ENCODE measurements at places on chromosomes 1 and 21.

- no peak for DNase-seq
Observed at GRCh38 chr1:232166942-232167341, 463.0 kb downstream of the SIPA1L2 start.

DNA sequence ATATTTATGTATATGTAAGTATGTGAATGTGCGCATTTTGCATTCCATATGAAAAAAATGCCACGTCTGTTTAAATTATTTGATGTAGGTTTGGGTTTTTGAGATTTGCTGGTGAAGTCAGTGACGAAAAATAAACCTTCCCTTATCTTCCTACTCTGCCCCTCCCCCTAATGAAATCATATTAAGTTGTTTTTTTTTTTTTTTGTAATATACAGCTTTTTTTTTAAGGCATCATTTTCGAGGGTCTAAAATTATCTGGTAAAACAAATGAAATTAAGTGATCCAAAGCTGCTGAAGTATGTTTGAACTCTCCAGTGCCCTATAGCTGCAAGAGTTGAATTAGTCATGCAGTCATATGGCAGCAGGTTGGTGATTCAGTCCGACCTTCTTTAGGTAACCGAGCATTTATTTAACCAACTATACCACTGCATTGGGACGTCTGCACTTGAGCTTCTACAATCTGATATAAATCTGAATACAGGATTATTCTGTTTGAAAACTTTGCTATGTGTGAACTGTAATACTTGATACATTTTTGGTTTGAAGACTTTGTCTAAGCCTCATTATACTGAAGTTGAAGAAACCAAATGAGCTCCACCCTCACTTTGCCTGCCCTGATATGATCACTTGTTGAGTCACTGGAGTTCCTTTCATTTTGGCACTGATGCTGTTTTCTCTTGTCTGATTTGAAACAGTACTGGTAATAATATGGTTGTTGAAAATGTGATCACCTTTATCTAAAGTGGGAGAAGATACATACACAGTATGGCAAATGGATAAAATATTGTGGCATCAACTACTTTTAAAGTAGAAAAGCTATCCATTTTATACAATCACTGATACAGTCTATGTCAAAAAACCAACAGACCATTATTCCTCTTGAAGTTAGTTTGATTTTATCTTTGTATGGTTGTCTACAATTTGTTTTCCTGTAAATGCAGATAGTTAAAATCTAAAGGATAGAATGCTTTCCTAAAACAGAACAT is 11.7 kb downstream of the PDIK1L start:
- no peak for DNase-seq

DNA sequence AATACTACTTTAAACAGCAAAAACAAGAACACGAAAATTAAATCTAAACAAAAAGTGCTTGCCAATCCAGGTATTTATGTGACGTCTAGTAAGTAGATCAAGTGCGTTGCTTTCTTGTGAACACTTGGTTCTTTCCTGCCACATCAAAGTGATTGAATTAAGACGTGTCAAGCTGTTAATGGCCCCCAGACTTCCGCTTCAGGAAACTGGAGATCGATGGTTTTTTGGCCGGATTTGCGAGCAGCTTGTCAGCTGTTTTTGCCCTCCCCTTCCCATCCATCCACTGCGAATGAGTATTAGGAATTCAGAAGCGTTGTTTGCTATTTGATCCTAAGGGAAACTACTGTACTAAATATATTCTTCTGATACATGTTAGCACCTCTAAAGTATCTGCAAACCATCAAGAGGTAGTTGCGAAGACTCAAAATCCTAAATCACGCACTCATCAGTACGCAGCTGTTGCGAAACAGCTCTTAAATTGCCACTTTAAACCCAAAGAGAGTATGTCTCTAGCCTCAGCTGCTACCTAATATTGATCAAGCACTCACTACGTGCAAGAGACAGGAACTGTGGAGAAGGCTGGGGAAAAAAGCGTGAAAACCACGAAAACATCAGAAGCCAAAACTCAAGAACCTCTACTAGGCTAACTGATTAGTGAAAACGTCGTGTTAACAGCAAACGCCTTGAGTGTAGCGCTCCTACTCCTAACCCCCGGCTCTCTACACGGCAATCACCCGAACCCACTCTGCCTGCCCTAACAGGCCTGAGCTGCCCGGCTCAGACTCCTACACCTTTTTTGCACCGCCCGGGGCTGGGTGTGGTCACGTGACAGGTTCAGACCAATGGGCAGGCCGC is 473 bp upstream of the BRDT start:
- DNase-seq = peak; percentile 66

DNA sequence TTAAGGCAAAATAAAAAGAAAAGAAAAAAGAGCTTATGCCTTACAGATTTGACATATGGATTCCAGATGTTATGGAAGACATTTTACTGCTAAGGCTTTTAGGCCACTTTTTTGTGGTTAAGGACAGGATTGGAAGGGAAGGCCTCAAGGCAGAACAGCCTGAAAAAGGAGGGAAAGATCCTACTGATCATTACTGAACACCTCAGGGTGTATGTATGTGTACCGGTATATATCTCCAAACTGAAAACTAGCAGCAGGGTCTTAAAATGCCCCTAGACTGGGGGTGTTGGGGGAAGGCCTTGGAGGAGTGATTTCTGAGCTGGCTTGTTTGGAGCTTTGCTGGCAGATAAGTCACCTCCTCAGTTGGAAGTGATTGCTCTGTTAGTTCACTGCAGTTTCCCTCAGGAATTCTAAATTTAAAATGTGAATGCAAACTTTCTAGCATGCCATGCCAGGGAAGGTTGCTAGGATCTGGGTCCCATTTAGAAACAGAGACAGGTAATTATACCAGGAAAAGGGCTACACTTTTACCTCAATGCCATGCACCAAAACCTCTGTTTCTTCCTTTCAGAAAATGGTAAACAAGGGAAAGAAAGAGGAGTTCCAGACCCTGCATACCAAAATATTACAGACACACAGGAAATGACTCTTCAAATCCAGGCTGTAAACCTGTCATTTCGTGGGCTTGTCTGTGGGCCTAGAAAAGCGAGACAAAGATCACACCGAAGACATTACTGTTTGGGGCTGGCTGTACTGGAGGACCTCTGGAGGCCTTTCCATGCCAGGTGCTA is 15.0 kb downstream of the C1orf52 start:
- DNase-seq = no peak

DNA sequence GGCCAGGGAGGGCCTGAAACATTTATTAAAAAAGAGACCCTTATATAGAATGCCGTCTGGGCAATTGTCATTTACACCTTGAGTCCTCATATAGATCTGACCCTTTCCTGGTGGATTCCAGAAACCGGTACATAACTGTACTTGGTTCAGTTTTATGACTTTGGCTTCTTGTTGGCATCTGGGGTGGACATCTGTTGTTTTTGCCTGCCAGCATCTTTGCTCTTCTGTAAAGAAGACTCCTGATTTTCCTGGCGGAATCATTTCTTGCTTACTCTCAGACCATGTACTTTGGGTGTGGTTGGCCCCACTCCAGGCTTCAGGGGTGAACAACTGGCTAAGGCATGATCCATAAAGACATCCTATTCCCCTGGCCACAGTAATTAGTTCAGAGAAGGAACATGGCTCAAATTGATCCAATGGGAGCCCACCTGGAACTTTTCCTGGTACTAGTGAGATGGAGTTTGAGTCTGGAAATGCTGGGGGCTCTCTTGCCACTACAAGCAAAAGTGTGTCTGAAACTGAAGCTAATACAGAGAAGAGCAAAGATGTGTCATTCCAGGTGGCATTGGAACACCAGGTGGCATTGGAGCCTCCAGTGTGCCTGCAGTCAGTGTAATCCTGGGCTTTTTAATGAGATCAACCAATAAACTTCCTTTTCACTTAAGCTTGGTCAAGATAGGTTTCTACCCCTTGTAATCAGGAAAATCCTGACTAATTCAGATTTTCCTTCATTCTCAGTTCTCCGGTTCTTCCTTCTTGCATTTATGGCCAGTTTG is 332.5 kb upstream of the CAMK1G start:
- DNase-seq = no peak

- DNase-seq = no peak
Observed at GRCh38 chr1:29639156-29639736, 402.9 kb downstream of the PTPRU start.

DNA sequence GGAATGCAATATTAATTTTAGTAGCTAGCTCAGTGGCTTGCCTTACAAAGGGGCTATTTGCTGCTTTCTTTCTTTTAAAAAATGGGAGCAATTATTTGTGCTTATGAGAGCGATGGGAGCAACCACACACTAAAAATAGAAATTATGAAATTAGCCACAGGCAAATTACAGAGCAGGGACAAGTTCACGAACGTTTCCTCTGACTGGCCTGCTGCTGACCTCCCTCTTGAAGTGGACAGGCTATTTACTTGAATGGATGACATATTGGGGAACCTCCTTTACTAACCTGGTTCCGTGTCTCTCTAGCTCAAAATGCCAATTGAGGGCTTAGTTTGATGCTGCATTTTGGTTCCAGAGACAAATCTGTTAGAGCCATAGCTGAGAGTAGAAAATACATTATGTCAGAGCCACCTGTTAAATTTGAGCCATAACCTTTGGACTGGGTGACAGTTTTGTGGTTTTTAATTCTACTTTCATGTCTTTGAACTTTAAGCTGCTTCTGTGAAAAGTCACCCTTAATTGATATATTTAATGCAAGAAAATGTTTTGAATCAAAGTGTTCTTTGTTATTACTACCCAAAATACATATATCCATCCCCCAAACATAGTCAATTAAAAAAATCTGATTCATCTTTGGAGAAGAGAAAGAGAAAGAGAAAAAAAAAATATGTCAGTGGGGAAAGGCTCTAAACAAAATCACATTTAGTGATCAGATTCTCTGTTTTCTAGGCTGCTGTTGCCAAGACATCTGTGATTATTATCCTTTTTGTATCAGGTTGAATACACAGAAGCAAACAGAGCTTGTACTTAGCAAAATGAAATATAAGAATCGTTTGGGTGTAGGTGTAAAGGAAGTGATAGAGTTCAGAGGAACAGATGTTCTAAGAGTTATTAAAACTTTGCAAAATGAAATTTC is 351.9 kb downstream of the ADGRL2 start:
- DNase-seq = no peak

DNA sequence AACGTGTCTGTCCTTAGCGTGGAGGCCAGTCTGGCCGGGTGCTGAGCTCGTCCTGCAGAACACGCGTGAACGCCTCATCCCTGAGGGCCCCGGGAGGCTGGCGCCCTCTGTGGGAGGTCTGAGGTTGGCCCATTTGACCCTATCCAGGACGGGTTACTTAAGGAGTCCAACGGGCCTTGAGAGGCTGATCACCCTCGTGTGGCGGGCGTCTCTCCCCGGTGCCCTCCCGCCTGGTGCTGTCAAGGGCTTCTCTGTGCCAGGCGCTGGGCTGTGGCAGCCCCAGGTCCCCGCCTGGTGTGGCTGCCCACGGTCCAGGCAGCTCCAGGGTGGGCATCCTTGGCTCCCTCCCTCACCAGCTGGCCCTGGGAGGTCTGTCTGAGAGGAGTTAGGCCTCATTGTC is 9.7 kb downstream of the SKI start:
- DNase-seq = no peak

- no peak for DNase-seq
Observed at GRCh38 chr1:221874285-221875003, 132.6 kb upstream of the DUSP10 start.

- DNase-seq = no peak
Observed at GRCh38 chr1:54906586-54906985, 19.6 kb upstream of the DHCR24 start.

GRCh38 chr1:240362826-240363225 is 249.1 kb downstream of the GREM2 start:
- no peak for DNase-seq

GRCh38 chr1:200121421-200121820 is 93.9 kb downstream of the NR5A2 start:
- no peak for DNase-seq

DNA sequence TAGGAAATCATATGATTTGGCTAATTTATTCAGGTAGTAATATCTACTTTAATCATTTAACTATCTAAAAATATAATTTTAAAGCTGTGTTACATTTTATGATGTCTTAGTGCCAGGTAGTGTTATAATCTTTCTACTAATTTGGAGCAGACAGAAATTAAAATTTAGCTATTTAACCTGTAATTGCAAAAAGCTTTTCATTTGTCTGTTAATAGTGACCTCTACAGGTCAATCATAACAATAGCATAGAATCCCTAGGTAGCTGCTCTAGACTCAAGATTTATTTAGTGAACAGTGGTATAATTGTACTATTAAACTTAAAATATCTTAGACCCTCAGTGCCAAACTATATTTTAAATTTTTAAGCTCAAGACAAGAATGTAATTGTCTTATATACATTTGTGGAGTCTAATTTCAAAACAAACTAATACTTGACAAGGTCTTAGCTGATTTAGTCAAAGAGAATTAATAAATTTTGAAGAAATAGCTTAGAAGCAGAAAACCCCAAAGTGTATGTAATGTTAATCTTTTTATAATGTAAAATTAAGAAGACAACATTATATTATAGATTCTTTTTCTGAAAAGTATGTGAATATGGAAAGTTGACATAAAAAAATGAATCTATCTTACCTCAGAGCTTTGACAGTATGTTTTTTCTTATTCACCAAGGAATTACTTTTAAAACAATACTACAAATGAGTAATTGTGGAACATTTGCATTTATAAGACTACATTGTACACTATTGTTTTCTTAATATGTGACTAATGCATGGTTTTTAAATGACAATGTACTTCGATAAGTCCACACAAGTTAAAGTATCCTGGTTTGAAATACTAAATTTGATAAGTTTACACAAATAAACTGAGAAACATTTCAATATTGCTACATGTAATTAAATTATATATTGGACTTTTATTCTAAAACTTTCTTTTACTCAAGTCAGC is 64.1 kb upstream of the RNPC3 start:
- DNase-seq = no peak

- DNase-seq = no peak
Observed at GRCh38 chr1:18940303-18941020, 16.0 kb downstream of the IFFO2 start.

GRCh38 chr21:46001821-46002681 is 20.5 kb downstream of the COL6A1 start:
- DNase-seq = no peak

- no peak for DNase-seq
Observed at GRCh38 chr1:172753964-172754363, 95.1 kb downstream of the FASLG start.

GRCh38 chr1:212607913-212608391 is 609 bp upstream of the ATF3 start:
- no peak for DNase-seq

All from upper lobe of right lung (tissue), 1 donor.